ENCODE measurements at places on chromosomes 1 and 21.

DNA sequence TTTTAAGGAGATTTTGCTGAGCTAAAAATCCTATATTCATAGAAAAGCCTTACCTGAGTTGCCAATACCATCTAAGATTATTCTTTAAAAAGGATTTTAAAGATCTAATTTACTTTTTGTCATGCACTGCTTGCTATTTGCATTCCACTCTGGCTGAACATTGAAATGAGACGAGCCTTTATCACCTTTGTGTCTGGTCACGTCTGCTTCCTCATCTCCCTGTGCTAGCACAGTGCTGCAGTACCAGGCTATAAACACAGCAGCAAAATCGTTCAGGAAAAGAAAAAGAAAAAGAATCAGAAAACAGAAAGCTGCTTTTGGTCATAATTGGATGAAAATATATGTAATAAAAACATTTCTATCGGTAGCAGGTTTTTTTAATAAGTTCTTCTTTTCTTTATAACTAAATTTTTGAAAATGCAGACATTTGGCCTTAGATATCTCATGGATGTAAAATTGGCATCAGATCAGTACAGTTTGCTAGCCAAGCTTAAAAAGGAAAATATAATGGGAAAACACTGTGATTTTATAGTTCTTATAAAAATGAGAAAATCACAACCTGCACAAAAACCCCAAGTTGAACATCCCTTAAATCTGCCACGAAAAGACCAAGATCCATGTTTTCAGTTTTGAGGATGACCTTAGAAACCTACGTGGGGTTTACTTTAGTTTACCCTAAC lies 735.7 kb upstream of the CXADR start:
- DNase-seq, result no peak

DNA sequence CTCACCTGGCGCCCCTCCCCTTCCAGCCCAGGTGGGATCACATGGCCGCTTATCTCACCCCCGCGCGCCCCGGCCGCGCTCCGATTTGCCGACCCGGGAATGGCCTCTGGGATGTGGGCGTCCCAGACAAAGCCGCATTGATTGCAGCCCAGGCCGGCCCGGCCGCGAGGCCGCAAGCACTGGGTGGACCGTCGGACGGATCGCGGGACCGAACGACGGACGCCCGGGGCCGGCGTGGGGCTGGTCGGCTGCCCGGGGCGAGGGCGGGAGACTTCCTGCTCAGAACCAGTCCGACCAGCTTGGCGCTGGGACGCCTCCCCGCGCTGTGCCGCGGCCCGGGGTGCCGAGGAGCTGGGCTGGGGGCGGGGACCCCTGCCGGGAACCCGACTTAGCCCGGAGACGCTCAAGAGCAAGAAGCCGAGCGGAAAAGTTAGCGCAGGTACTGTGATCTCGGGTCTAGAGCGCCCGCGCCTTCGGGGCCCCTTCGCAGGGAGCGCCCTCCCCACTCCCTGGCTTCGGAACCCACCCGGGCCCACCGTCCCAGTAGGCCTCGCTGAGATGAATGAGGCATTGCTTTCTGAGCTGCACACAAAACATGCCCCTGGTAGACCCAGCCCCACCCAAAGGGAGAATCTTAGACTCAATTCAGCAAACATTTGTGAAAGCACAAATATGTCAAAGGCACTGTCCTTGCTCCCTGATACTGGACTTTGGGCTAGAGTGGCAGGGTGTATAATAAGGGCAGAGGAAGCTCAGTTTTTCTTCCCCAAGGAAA lies 415 bp upstream of the LAD1 start:
- DNase-seq, result no peak

GRCh38 chr1:111952125-111952657 lies 37.3 kb downstream of the KCND3 start:
- DNase-seq, result no peak

DNA sequence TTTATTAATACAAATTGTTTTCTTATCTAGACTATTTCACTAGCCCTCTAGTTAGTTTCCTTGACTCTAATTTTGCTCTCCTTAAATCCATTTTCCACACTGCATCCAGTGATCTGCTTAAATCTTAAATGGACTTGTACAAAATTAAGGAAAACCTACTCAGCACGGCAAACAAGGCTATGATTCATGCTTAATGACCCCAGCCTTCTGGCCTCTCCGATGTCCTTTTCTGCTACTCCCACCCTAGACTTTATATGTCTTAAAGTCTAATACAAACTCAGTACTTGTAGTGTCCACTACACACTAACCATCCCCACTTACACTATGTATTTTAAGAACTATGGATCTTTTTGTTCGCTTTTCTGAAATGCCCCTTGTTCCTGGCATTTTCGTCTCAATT lies 2.2 kb downstream of the TMED5 start:
- DNase-seq, result no peak

DNA sequence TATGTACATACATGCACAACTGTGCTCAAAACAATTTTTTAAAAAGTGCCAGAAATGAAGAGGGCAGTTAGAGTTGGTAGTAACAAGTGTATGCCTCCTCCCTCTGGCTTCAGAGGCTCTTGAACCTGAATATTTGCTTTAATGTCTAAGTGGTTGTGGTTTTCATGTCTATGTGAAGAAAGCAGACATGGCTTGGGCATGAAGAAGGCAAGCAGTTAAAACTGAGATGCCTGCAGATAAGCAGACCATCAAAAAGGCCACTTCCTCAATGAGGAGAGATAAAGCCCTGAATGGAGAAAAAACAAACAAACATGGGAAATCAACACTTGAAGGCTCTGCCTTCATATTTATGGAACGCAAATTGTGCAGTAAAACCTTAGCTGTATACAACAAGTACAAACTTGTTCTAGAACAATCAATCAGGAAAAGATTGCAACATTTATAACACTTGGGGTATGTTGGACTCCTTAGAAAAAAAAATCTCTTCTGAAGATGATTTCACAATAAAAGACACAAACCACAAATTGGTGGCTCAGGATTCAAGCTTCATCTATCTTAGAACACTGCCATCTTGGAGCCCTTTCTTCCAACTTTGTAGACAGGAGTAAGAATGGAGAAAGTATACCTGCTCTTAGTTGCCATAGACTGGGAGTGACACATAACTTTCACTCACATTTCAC lies 52.7 kb upstream of the PLA2G4A start:
- no peak for DNase-seq

DNA sequence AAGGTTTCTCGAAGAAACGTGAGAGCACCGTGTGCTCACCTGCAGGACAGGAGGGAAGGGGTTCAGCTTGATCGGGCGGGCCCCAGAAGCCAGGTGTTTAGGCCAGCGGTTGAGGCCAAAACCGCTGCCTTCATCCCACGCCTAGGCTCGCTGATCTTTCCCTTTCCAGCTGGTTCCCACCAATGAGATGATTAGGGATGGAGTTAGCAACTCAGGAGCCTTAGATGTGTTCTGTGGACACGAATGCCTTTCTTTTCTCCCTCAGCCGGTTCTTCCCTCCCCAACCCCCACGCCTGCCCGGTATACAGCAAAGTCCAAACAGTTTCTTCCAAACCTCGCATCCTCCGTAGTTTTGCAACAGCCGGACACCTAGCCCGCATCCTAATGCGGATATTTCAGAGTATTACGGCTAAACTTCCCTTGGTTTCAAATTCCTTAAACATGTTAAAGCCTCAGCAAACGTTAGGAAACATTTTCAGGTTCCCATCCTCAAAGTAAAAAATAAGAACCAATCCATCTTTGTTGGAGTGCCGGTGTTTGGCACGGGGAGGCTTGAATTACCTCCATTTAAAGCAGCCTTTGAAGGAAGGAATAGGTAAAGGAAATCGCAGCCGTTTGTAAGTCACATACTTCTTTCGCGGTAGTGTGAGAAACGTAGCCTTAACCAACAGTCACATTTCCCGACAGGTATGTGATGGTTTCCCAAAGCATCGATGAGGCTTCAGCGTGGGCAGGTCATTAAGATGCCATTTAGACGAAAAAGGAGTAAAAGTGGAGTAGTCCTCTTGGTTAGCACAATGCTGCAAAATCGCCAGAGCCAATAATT lies 1.1 kb downstream of the LRRC8C start:
- DNase-seq, result no peak

- DNase-seq, result no peak
Observed at GRCh38 chr1:77060000-77060399, 159.2 kb downstream of the PIGK start.

DNA sequence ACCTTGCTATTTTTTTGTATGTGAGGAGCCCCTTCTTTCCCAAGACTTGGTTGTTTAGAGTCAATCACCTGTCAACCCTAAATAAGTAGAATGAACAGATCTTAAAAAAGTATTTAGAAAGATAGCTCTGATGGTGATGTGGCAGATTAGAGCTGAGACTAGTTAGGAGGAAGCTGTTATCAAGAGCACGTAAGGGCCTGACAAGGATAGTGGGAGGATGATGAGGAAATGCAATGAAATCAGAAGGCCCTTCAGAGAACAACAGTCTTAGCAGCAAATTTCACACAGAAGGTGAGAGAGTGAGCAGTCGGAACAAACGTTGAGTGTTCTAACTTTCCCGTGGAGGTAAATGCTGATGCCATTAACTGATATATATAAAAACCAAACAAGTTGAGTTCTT lies 15.9 kb upstream of the S1PR1 start:
- no peak for DNase-seq

DNA sequence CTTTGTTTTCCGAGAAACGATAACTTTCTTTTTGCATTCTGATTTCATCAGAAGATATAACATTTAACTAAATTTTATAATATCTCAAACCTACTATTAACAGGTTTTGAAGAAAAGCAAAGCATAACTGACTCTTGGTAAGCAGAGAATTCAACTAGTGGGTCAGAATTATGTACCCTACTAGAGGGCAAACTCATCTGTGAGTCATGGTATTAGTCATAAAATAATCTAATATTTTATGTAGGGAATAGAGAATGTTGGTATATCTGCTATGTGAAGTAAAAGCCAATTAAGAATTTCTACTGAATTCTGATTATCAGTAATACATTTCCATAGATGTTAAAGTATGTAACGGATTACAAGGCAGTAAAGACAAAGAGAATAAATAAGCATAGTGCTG lies 56.8 kb downstream of the USP1 start:
- DNase-seq, result no peak

GRCh38 chr1:7954683-7955082 lies 6.8 kb upstream of the PARK7 start:
- DNase-seq, result no peak

DNA sequence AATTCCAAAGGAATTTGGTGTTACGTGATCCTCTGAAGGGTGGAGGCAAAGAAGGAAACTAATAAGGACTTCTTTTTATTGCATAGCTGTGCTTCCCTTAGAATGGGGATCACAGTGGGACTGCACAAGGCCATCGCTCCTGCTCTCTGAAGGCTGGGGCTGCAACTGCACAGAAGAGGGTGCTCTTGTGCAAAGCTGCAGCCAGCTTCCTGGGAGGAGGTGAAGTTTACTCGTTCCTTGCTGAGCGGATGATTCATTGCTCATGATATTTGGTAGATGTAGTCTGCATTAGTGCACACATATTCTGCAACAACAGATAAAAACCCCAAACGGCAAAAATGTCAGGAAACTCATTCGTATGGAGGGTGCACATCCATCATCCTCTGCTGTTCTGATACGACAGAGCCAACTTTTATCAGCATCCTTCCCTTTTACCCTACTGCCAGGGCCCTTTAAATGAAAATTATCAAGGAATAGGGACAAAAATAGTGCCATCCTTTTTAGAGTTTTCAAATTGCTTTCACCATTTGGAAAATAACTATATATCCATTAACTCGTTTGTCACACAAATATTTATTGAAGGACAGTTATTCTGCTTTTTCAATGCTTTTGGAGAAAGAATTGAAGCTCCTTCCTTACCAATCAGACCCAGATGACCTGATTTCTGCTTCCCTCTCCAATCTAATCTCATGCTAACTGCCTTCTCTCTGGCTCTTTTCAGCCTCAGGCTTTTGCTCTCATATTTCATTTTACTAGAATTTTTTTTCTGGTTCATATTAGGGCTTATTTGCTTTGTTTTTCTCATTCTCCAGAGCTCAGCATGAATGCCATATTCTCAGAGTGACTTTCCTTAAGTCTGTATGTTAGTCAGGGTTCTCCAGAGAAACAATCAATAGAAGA lies 263.6 kb downstream of the DUSP10 start:
- peak; percentile 11 for DNase-seq

DNA sequence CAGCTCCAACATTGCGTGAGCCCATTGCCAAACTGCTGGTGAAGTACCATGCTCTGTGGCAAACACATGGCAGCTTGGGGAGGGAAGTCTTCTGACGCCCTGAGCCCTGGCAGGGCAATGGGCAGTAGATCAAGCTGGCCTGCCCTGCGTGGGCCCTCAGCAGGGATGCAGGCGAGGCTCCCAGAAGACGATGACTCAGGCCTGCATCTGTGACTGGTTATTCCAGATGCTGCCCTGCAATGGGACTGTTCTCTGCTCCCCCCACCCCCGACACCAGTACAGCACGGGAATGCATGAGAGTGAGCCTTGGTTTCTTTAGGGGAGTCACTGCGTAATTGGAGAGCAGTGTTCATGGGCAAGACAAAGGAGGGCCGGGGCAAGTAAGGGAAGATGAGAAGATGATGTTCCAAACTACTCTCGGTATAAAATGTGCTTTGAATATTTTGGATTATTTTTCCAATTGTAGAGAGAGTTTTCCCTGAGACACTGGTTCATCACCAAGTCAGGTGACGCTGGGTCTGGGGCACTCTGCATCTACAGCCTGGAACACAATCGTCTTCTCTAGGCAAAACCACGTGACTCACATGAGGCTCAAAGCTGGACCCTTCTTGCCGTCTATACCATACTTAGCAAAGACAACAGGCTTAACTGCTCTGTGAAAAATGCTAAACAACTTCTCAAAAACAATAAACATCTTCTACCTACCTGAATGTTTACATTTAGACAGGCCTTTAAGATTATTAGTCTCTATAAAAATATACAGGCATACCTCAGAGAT lies 9.0 kb upstream of the C1orf198 start:
- DNase-seq, result no peak

DNA sequence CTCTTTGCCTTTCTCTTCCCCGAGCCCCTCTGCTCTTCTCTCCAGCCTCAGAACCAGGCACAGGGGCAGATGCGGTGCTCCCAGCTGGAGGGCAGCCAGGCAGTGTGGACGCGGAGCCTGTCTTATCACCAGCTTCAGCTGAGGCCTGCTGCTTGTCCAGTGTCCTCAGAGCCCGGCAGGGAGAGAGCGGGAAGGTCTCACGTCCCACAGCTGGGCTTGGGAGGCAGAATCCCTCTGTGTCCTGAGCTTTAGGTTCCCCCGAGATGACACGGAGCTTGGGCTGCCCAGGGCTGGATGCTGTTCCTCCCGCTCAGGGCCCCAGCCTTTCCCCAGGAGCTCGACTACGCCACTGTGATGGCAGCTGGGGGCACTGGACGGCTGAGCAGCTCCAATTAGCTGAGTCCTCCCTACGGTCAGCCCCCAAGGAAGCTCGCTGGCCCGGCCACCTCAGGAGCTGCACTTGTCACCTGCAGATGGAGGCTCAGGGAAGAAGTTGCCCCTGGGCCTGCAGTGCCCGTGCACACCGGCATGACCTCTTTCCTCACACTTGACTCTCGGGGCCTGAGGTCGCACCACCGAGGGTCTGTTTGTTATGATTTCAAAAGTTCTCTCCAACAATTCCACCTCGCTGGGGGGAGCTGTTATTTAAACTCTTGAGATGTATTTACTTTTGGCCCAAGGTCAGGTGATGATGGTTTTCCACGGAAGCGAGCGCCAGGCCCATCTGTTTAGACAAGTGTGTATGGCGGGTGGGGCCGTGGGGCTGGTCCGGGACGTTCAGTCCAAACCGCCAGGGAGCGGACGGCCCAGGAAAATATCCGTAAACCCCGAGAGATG lies 127.3 kb downstream of the SIK1 start:
- DNase-seq, result no peak

- no peak for DNase-seq
Observed at GRCh38 chr1:201251411-201251810, 31.9 kb upstream of the PKP1 start.

- peak; percentile 12 for DNase-seq
Observed at GRCh38 chr1:157496121-157496526, 56.2 kb downstream of the FCRL5 start.

GRCh38 chr1:153058154-153058553 lies 842 bp upstream of the SPRR2A start:
- DNase-seq, result no peak

Measured in NCI-H1694 treated with DMSO at 0.1 percent for 48 hours (cell line).